ENCODE measurements at places on chromosomes 2 and 18. TPM values are rescaled to one million over a fixed set of nuclear protein-coding genes. Genes with fewer than 3 reads are reported as not detected.

SPP2 gene
- total RNA-seq, result not detected

VWC2L gene
- not detected for total RNA-seq

CD226 gene
- total RNA-seq, result not detected

IHH gene
- total RNA-seq, result not detected

DNA sequence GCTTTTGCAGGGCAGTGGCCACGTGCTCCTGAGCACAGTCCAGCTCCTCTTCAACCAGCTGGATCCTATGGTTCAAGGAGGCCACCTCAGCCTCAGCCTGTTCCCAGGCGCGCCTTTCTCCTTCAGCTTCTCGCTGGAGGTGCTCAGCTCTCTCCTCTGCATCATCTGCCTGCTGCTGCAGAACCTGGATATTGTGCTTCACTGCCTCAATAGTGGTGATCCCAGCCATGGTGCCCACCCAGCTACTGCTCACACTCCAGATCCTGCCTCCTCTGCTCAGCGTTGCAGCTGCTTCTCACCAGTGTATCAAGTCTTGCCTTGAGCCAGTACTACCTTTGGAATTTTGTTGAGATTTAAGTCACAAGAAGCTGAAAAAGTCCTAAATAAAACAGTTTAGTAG, 67.9 kb downstream of the ASXL2 start:
- H3K36me3 ChIP-seq, result peaks cover 8% of the 10 kb centered on the region
- peaks cover 2% of the 10 kb centered on the region for H3K4me1 ChIP-seq
- no peak overlapping the region for H3K4me3 ChIP-seq
- DNase-seq, result no peak
- H3K27me3 ChIP-seq, result no peaks in the 10 kb centered on the region

DNA sequence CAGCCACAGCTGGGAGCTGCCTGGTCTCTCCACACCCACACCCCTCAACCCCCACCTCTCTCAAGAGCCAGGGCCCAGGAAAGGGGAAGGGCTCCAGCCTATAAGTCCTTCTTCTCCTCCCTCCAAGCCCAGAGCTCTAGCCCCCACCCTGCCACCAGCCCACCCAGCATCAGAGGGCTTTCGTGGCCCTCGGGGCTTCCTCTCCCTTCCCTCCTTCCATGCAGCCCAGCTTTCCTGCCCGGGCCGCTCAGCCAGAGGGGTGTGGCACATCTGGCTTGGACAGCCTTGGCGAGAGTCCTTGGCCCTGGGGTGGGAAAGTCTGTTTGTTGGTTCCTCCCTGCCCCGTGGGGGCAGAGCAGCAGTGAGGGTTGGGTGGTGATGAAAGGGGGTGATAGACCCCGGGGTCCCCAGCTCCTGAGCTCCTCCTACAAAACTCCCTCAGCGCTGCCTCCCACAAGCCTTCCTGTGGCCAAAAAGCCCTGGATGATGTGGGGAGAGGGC, 7.0 kb downstream of the TNS1 start:
- no peak overlapping the region for H3K27ac ChIP-seq
- H3K27me3 ChIP-seq, result no peaks in the 10 kb centered on the region
- H3K36me3 ChIP-seq, result no peaks in the 10 kb centered on the region
- H3K4me3 ChIP-seq, result no peak overlapping the region
- no peaks in the 10 kb centered on the region for H3K4me1 ChIP-seq

DNA sequence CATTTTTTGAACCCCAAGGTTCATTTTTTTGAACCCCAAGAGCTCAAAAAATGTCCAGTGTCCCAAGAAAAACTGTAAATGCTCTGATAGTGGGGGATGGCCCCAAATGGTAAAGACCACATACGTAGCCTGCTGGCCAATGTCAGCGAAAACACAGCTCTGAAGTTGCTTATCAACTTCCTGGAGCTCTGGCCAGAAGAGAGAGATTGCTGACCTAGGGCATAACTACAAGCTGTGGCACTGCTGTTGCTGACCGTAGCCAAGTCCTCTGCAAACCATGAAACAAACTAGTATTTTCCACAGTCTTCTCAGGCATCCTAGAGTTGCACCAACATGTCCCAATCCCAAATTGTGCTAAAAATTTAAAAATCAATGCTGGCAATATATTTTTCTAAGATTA, 50.9 kb downstream of the REEP1 start:
- H3K36me3 ChIP-seq, result no peaks in the 10 kb centered on the region
- no peak overlapping the region for H3K27ac ChIP-seq
- no peaks in the 10 kb centered on the region for H3K27me3 ChIP-seq
- H3K4me3 ChIP-seq, result no peak overlapping the region

GRCh38 chr2:69241664-69242514, 145.1 kb downstream of the GFPT1 start:
- H3K4me3 ChIP-seq, result no peak overlapping the region
- H3K4me1 ChIP-seq, result no peaks in the 10 kb centered on the region
- no peaks in the 10 kb centered on the region for H3K36me3 ChIP-seq
- no peak for DNase-seq

- H3K4me1 ChIP-seq, result peaks cover 7% of the 10 kb centered on the region
- H3K27ac ChIP-seq, result no peak overlapping the region
- DNase-seq, result no peak
Measured at GRCh38 chr18:4077204-4077603, 377.9 kb downstream of the DLGAP1 start.

DNA sequence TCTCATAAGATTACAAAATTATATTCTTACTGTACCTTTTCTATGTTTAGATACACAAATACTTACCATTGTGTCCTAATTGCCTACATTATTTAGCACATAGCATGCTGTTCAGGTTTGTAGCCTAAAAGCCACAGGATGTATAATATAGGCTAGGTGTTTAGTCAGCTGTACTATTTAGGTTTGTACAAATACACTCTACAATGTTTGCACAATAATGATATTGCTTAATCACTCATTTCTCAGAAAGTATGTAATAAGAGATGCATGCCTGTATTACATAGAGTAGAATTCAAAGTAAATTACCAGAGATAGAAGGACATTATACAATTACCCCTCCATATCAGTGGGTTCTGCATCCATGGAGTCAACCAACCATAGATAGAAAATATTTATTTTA, 201.1 kb upstream of the COL3A1 start:
- no peak overlapping the region for H3K4me3 ChIP-seq
- H3K27ac ChIP-seq, result no peak overlapping the region
- H3K4me1 ChIP-seq, result no peaks in the 10 kb centered on the region
- no peaks in the 10 kb centered on the region for H3K27me3 ChIP-seq
- no peak for DNase-seq

All from GM23338 (cell line).